Activated CD4-positive, alpha-beta memory T cell treated with anti-CD3 and anti-CD28 coated beads for 36 hours (primary cell): ENCODE measurements at places on chromosomes 12 and 14. TPM values are rescaled to one million over a fixed set of nuclear protein-coding genes. Genes with fewer than 3 reads are reported as not detected.

DNA sequence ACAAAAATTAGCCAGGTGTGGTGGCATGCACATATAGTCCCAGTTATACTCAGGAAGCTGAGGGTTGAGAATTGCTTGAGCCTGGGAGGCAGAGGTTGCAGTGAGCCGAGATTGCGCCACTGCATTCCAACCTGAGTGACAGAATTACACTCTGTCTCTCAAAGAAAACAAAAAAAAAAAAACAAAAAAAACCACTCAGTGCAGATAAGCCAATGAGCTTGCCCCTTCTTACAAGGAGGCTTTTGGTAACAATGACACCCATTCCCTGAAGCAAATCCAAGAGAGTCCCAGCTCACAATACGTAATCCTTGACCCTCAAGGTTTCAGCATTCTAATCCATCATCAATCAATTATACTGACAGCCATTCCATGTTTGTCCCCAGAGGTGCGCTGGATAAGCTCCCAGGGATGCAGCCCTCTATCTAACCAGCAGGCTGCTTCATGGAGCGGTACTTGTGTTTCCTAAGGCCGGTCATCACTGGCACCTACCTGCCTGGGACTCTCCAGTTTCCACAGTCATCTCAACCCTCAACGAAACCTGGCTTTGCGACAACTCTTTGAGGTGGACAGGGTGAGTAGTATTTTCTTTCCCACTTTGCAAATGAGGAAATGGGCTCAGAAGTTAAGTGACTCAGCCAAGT lies 12.4 kb downstream of the GCN1 start:
- no peak for DNase-seq

Gene LRP6
- 2.6 TPM for total RNA-seq

- no peak for DNase-seq
These were observed 105.8 kb downstream of the RERG start for GRCh38 chr12:15115434-15115833.

- no peak for DNase-seq
These were observed 99.6 kb downstream of the LIN7A start for GRCh38 chr12:80838024-80838658.

DNA sequence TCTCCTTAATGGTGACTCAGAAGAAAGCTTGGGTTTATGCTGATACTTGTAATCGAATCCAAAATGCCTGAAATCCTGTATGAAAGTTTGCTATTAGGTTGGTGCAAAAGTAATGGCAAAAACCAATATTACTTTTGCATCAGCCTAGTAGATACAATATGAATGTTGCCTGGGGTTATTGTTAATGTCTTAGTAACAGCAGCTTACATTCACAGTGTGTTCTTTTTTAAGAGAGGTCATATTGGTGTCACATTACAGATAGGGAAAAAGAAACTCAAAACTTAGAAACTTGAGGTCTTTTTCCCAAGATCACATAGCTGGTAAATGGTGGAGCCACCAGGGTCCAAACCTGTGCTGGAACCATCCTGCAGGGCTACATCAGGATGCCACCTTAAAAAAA lies 25.2 kb downstream of the SRGAP1 start:
- no peak for DNase-seq

Gene HOXC12
- not detected for total RNA-seq

DNA sequence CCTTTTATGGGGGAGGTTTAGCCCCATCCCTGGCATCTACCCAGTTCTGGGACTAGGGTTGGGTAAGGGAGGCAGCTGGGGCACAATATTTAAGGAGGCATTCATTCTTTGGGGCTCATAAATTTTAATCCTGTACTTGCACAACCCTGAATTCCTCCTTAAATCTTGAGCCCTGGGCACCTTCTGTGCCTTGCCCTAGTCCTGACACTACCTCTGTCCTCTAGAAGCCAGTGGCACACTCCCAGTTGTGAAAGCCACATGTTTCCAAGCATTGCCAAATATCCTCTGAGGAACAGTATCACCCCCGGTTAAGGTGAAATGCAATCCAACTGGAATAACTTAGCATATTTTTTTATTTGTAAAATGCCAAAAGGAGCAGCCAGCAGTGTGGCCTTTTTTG lies 36.6 kb downstream of the SLC16A7 start:
- DNase-seq, result no peak

DNA sequence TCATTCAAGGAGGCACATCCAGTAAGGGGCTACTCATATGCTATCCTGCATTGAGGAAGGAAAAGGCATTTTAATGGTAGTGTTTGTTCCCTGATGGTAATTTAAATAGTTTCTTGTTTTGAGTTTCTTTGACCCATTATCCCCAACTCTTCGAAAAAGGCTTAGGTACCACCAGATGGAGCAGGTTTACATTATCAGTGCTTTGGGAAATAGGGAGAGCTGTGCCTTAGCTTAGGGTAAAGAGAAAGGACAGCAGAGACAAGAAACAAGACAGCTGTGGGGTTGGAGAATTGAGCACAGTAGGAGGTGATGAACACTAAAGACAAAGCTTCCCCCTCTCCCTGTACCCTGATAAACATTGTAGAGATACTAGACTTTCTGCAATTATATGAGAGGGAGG lies 29.1 kb upstream of the HELB start:
- no peak for DNase-seq

GRCh38 chr12:119393677-119394076 lies 59.1 kb downstream of the CCDC60 start:
- DNase-seq, result no peak

DNA sequence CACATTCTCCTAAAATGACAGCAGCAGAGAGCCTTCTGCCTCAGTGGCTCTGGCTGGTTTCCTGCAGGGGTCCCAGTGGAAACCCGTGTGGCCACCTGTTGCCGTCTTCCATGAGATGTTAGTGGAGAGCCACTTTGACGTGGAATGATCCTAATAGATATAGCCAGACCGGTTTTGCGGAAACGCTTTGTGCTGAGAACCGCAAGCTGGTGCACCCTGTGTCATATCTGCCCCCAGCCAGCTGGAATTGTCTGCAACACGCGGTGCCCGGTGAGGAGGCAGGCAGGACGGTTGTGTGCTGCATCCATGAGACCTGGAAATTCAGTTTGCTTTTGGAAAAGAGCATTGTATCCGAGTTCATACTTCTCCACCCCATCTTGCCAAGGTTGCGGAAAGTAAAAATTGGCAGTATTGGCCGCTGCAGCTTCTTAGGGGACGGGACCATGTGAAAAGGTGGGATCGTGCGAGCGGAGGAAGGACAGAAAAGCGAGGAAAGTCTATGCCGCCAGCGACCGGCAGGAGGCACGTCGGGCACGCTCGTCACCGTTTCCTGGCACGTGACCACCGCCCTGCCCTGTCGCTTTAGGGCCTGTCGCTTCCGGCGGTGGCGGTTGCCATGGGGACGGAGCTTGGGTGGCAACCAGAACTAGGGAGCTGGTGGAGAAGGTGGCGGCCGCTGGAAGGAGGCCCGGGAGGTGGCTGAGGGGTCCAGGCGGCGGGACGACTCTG lies at the start of gene CFAP251:
Gene CFAP251 (plus strand): TSS at position 643 of the 729 bp plus-strand sequence. CDS start 2,714 bp downstream, outside the sequence.
- DNase-seq, result peak; percentile 98
